Thyroid gland (tissue), 4 donors: ENCODE measurements at places on chromosomes 2 and 18. TPM values are rescaled to one million over a fixed set of nuclear protein-coding genes. Genes with fewer than 3 reads are reported as not detected.

Gene FOXI3
- total RNA-seq: not detected

Gene STPG4
- total RNA-seq: 1.1 TPM

Gene RNF152
- total RNA-seq: 22.3 TPM

Gene C2orf80
- not detected for total RNA-seq

Gene DGUOK
- 41.8 TPM for total RNA-seq

Gene RAX
- not detected for total RNA-seq

Gene RAB6C
- total RNA-seq: 0.40 TPM

Gene BZW1
- 151 TPM for total RNA-seq

Gene TRAF3IP1
- total RNA-seq: 23.1 TPM

Gene EML6
- 17.0 TPM for total RNA-seq

- DNase-seq: no peak
These were observed 98.0 kb downstream of the STK39 start for GRCh38 chr2:168149150-168149974.

GRCh38 chr2:174761837-174762236 lies 2.4 kb downstream of the CHRNA1 start:
- DNase-seq: no peak

GRCh38 chr2:199907008-199907714 lies 3.9 kb upstream of the C2orf69 start:
- no peak for DNase-seq

GRCh38 chr2:184031402-184032147 lies 566.8 kb upstream of the ZNF804A start:
- DNase-seq: no peak

GRCh38 chr2:217958206-217958883 lies 44.5 kb downstream of the TNS1 start:
- peak; percentile 5 for DNase-seq

GRCh38 chr2:128901572-128902391 lies 583.1 kb upstream of the HS6ST1 start:
- no peak for DNase-seq

DNA sequence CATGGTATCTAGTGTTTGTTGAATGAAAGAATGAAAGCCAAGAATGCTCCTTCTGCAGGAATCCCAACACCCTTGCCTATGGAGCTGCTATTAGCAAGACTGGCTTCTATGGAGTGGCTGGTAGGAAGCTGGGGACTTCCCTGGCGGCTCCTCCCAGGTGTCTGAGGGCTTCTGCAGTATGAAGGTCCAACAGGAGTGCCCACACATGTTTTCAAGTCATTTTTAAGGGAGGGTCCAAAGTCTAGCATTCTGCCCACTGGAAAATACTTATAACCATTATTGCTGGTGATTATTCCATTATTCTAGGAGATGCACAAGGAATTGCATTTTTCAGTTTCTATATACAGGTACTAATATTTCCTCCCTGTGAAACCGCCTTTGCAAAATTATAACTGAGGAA lies 21.9 kb upstream of the NPC1 start:
- no peak for DNase-seq

DNA sequence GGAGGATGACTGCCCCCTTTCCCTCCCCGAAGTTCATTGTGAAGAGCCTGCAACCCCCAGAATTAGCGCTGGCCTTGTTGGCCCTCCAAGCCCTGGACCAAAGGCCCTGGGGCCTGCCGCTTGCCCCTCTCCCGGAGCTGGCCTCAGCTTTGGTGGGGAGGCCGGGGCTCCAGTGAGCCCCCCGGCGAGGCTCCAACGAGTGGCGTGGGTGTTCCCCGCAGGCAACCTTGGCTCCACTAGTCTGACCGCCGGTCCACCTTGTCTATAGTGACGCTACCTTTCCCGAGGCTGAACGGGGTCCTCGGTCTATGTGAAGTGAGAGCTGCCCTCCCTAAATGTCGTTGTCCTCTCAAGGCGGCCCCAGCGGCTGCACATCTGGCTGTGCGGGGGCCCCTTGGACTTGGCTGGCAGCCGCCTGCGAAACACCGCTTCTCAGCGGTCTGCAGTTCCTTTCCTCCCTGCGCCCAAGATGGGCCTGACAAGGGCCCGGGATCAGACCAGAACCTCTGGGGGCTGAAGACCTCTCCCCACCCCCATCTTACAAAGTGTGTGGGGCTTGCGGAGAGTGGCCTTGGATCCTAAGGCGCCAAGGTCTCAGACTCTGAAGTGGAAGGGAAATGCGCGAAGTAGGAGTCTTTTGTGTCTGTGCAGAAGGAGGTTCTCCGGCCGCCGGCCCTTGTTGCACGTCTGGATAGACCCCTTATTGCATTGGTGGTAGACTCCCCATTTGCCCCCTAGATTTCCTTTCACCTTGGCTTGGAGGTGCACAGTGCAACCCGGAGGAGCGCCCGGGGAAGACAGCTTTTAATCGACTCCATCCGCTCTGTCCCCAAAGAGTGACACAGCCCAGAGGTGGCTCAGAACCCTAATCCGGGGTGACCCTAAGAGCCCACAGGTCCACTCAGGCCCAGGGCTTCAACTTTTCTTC lies 3.9 kb upstream of the HOXD10 start:
- DNase-seq: no peak

DNA sequence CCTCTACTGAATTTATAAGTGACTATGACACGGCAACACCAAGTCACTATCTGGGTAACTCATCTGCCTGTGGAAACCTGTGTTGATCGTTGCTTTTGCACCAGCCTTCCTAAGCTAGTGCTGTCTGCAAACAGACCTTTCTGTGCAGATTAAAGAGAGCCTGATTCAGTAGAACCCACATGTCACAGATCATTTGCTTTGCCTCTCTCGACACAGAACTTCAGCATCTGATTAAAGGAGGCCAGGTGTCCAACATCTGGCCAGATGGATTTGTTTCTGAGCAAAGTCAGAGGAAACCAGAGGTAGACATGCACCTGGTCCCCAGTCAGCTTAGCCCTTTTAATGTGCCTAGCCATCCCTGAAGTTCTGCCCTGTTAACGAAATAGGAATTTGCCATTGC lies 15.0 kb upstream of the TTR start:
- no peak for DNase-seq

DNA sequence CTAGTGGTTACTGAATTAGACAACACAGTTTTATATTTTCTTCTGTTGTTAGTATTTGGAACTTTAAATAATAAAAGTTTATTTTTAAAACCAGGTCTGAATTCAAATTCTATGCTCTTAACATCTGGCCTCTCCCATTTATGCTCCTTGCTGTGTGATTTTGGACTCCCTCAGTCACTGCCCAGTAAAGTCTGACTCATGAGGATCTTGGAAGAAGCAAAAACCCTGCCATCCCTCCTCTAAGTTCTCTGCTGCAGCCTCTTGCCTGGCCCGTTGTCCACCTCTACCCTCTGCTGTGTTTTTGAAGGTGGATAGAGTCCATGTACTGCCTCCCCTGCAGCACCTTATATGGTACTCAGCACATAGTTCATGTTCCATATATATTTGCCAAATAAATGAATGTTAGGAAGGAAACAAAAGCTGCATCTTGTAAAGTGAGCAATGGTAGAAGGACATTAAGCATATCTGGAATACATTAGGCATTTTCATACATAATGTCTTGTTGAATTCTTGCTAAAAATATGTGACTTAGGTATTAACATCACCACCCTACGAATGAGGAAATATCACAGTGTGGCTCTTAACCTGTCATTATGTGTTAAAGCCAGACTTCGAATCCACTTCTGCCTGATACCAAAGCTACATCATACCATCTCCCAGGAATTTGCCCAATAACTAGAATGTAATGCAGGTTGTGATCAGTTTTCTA lies 62.1 kb downstream of the THNSL2 start:
- no peak for DNase-seq

- DNase-seq: peak; percentile 88
These were observed 1.2 kb downstream of the ASAP2 start for GRCh38 chr2:9207641-9208311.

DNA sequence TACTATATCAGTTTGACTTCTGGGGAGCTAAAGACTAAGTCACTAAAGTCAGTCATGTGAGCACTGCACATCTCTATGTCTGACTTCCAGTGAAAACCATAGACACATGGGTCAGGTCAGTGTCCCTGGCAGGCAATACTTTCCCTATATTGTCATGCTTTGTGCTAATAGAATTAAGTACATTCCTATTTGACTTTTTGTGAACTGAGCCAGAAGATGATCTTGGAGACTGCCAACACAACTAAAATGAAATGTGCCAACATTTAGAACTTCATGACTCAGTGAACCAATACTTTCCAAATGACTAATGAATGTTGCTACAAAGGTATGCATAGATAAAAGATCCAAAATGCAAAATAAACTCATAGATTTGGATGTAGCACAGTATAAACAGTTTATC lies 820.8 kb upstream of the FAM98A start:
- no peak for DNase-seq

- DNase-seq: no peak
These were observed 118.2 kb downstream of the MTCL1 start for GRCh38 chr18:8823530-8823929.

- no peak for DNase-seq
These were observed 71.2 kb upstream of the CNTNAP5 start for GRCh38 chr2:123953846-123954245.

DNA sequence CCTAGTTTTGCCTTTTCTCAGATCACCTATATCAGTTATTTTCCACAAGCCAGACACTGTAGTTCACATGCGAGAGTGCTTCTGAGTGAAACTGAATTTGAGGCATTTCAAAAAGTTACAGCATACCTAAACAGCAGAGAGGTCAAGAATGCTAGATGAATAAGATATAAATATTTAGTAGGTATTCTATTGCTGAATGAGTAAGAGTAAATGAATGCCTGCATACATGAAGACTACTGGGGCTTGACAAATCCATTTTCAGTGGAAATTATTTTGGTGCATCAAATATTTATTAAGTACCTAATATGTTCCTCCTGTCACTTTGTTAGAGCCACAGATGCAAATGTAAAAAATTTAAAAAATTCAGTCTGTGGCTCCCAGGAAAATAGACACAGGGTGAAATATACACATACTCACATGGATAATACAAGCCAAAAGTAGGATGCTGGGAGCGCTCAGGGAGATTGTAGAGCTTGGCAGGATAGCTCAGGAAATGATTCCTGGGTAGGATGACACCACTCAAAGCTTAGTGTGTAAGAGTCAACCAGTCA lies 27.6 kb upstream of the CDC42EP3 start:
- DNase-seq: no peak

- no peak for DNase-seq
These were observed 89.2 kb downstream of the PLCL1 start for GRCh38 chr2:197893403-197894177.

DNA sequence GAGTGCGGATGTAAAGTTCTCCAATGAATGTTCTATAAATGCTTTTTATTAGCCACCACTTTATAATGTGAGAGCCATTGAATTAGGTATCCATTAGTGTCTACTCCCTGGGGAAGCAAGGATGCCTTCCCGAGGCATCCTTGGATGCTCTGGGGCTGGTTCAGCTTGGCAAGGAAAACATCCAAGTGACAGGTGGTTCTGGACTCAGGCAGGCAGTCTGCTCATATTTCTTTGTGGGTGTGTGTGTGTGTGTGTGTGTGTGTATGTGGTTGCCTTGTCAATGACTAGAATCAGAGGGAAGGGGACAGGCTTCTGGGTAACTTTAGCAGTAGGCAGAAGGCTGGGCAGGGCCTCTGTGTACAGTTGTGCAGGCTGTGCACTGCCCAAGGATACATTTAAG lies 149.2 kb downstream of the TSN start:
- no peak for DNase-seq

- DNase-seq: no peak
These were observed 172.6 kb upstream of the PIEZO2 start for GRCh38 chr18:11322006-11322405.

GRCh38 chr18:75581336-75582131 lies 154.0 kb upstream of the SMIM21 start:
- no peak for DNase-seq

DNA sequence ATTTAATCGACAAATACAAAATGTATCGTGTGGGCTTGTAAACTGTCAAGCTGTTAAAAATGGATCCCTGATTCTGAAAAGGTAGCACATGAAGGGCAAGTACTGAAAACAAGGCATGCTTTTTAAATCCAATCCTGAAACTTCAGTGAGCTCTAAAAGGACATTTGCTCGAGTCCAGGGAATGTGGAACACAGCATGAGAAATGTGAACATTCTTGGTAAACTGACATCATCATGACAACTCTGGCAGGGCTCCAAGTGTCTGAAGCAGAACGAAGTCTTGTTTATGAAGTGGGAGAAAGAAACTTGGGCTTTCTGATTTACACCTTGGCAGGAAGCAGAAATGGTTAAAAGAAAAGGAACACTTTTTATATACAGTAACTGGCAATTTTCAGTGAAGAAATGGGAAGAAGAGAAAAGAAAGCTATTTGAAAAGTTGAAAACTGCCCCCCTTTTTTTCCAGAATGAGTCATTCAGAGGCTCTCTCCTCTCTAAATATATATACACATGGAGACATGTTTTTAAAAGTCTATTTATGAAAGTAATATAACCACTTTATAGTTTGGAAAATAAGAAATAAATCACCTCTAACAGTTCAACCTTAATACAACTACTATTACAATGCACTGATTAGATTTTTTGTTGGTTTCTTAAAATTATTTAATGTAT lies 120.8 kb downstream of the GAREM1 start:
- peak; percentile 91 for DNase-seq

DNA sequence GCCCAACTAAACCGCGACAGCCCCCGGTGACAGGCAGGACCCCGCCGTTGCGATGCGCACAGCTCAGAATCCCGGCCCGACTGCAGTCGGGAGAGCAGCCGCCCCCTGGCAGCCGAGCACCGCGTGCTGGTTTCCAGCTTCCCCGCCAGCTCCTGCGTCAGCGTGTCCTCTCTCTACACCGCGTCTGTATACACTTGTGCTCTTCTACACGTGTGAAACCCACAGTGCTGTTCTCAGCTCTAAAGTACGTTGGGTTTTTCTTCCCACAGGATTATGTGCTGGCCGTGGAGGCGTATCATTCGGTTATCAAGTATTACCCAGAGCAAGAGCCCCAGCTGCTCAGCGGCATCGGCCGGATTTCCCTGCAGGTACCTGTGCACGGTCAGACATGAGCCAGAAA lies 54.0 kb downstream of the ADI1 start:
- no peak for DNase-seq

- DNase-seq: no peak
These were observed 42.5 kb downstream of the MYO7B start for GRCh38 chr2:127577973-127578372.

DNA sequence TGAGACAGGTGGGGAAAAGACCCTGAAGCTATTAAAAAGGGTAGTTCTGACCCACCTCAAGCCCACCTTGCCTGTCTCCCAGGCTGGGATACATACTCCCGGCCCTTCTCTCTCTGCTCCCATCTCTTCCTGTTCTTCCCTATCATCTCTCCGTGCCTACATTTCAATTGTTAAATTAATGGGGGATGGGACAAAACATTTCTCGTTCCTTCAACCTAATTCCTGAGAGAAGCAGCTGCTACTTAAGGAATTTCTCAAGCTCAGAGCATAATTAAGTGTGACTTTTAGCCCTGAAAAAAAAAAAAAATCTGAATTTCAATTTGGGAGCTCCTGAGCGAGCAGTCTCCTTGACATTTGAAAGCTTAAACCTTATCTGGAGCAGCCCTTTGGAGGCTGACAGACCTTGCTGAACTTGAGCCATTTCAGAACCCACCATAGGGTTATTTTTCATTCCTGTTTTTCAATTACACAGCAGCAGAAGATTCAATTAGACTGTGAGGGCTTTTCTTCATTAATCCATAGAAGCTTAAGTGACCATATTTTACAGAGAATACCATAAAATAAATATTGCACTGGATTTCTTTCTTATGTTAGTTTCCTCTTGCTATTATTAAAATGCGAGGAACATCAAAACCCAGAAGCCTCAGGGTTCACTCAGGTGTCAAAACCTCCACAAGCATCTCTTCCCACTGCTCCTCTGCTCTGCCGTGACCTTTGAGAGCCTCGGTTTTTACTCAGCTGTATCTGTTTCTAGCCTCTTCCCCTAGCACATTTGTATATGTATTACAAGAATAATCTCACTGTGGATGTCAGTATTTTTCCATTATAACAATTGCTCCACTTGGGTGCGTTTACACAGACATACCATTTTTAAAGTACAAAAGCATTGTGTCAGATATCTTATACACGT lies 125.7 kb downstream of the B3GNT2 start:
- DNase-seq: no peak
